ENCODE measurements at places on chromosomes 5 and 9.
A peak's percentile ranks its signal among the peaks of the same experiment; 100 is the strongest.

DNA sequence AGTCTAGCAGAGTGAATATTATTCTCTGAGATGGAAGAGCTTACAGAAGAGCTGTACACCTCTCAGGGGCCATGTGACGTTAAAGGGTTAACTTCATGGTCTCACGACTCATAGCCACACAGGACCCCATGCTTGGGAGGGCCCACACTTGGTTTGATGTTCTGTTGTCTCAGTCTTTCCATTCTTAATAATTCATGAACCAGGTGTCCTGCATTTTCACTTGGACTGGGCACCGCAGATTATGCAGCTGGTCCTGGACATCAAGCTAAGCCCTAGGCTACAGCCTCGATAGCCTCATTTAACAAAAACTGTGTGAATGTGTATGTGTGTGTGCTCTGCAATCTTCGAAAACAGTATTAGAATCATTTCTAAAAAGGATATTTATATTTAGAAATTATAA is 323.5 kb downstream of the PLK2 start:
- no peak for DNase-seq

DNA sequence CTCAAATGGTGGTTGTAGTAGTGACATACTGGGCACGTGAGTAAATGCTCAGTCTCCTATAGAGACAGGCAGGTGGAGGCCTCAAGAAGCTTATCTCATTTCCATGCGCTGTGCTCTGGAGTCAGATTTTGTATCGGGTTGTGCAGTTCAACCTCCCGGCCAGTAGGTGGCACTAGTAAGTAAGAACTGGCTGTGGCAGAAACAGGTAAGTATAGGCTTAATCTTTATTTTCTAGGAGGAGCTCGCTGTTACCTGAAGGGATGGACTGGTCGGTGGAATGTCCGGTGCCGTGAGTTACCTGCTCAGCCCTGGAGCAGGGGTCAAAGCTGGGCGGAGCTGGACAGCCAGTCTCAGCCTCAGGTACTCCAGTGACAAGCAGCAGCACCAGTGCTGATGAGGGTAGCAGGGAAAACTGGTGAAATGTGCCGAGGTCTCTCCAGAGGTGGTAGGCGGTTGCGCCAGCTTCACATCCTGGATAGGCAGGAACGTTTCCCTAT is 880.1 kb upstream of the SEMA6A start:
- peak; percentile 8 for DNase-seq

- no peak for DNase-seq
These were observed 6.7 kb upstream of the PHF2 start for GRCh38 chr9:93569621-93570174.

DNA sequence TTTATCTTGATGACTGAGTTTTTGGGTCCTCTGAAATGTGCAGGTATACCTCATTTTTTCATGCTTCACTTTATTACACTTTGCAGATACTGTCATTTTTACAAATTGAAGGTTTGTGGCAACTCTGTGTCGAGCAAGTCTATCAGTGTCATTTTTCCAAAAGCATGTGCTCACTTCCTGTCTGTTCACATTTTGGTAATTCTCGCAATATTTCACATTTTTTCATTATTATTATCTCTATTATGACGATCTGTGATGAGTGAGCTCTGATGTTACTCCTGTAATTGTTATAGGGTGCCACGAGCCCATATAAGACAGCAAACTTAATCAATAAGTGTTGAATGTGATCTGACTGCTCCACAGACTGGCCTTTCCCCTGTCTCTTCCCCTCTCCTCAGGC is 73.4 kb upstream of the FBXW11 start:
- DNase-seq, result no peak

DNA sequence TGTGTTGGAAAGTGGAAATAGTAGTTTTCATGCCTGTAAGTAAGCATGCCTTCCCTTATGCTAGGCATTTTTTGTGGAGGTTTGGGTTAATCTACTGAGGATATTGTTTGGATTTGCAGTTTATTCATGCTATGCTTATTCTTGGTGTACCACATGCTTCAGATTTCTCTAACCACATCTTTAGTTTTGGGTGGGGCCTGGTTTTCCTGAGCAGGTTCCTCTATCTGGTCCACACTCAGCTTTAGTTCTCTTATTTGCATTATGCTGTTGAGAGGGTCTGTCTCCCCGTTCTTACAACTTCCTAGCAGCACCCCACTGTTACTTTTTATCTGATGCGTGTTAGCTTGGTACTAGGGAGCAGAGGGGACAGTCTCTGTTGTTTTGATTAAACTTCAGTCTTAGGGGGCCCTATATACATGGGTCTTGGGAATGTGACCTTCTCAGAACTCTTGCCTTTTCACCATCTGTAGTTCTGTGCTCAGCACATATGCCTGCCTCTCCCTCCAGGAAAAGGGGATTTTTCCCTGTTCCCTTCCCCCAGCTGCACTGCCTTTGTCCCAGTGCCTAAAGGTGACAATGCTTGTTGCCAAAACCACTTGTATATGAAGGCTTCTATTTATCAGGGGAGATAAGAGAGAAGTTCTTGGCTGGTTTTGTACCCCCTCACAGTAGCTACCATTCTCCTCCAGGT is 10.0 kb upstream of the CAMK4 start:
- DNase-seq, result no peak

- DNase-seq, result no peak
These were observed at the start of gene NSMF for GRCh38 chr9:137459152-137459600. NSMF (minus strand) TSS chr9:137459334; CDS start chr9:137459102, 232 bp downstream.

- DNase-seq, result no peak
These were observed 10.7 kb upstream of the FAM193B start for GRCh38 chr5:177565046-177565445.

GRCh38 chr9:136086213-136086881 is 8.7 kb downstream of the NACC2 start:
- DNase-seq, result no peak

- DNase-seq, result no peak
These were observed 60.3 kb upstream of the RNU6ATAC start for GRCh38 chr9:134224567-134225093.

GRCh38 chr5:144403817-144404420 is 233.2 kb downstream of the KCTD16 start:
- no peak for DNase-seq

GRCh38 chr9:34647084-34647403 is 569 bp downstream of the GALT start:
- DNase-seq, result no peak

GRCh38 chr9:36853233-36853632 is 180.8 kb downstream of the PAX5 start:
- DNase-seq, result no peak

- DNase-seq, result no peak
These were observed 57.2 kb downstream of the RANBP6 start for GRCh38 chr9:5958273-5958672.

Data from cortex of kidney (tissue), 1 donor.